ENCODE measurements at places on chromosomes 5 and 9.

DNA sequence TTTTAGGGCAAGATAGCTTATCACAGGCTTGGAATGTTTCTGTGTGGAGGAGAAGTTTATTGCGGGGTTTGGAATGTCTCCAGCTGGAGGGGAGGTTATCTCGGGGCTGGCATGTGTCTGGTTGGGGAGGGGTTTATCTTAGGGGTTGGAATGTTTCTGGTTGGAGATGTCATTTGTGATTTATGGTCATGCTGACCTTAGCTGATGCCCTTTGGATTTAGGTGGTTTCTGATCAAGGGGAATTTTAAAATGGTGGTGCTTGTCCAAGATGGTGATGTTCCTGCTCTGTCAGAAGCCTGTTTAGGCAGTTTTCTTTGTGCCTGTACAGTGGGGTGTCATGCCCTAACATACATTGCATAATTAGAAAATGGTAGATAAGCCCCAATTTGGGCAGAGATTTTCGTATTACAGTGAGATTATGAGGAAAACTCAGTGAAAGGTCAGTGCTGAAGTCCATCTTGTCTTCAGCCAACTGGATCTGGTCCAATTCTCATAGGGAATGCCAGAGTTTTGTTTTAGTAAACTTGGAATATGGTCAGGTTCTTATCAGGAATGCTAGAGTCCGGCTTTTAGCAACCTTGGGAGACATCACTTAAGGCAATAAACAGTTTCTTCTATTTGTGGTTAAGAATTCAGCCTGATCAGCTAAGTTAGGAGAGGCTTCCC, 14.3 kb downstream of the CDK20 start:
- DNase-seq: no peak

DNA sequence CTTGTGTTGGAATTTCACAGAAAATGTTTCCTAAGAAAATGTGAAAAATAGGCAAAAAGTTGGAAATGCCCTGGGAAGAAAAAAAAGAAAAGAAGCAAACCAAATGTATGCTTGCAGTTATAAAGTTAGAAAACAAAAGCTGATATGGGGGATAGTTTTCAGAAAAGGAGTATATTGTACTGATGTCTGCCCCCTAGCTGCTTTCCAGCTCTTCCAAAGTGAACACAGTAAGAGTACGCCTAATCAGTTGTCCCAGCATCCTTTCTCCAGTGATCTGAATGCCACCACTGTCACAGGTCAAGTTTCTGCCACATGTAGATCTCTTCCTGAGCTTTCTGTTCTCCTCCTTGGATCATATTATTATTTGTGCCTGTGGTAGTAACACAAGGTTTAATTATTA, 5.8 kb downstream of the TYRP1 start:
- DNase-seq: no peak

- DNase-seq: no peak
These were observed 70.8 kb downstream of the PRELID2 start for GRCh38 chr5:145764325-145764724.

DNA sequence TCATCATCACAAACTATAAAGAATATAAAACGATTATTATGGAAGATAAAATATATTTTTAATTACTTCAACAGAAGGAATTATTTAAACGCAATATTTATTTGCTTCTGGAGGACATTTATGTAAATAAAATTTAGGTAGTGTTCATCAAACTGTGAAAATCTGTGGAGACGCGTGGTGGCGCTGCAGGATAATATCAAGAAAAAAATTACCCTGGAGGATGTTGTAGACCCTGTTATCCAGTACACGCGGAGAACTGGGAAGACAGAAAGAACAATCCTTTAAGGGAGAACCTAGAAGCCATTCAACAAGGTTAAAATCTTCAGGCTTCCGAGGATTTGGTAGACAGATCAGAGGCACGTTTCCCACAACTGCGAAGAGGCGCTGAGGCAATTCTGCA, at the start of gene PCDHB12:
TSS of gene PCDHB12 (plus strand) at position 242 of the 400 bp plus-strand sequence. CDS start 189 bp downstream, outside the sequence.
- DNase-seq: no peak

DNA sequence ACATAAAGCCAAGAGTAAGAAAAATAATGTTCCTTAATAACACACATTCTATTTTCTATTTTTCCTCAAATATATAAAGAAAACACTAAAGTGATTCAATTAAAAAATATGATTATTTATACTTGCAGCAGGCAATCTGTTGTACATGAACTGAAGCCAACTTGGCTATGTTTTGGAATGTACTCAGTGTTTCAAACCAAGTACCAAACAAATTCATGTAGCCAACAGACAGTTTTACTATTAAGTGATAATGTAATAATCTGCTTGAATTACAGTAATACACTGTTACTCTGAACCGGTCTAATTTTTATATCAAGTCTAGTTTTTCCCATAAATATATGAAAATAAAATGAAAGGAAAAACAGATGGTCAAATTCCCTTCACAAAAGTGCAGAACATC, 58.0 kb downstream of the CEP120 start:
- no peak for DNase-seq

- no peak for DNase-seq
These were observed 18.4 kb upstream of the CNTLN start for GRCh38 chr9:17116400-17116837.

DNA sequence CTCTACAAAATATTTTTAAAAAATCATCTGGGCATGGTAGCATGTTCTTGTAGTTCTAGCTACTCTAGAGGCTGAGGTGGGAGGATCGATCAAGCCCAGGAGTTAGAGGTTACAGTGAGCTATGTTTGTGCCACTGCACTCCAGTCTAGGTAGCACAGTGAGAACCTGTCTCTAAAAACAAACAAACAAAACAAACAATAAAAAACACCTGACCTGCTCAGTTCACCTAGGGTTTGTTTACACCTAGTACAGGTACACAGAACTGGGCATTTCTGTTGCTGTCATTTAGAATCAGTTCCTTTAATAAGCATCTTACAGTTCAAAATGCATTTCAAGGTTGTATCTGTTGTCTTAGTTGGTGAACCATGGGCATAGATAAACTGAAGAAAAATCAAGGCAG, 95.3 kb downstream of the MEGF10 start:
- no peak for DNase-seq

DNA sequence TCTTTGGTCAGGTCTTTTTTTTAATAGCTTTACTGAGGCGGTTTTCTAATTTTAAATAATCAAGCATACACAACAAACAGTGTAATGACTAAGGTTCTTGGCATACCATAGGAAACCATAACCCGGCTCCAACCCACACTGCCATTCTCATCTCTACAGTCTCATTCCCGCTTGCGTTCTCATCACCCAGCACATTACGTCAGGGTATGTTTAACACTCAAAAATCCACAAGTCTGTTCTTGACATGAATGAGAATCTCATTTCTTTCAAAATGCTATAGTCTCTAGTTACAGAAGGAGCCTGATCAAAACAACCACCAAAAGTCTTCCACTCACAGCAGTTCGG, 505 bp downstream of the C5orf34 start:
- no peak for DNase-seq

DNA sequence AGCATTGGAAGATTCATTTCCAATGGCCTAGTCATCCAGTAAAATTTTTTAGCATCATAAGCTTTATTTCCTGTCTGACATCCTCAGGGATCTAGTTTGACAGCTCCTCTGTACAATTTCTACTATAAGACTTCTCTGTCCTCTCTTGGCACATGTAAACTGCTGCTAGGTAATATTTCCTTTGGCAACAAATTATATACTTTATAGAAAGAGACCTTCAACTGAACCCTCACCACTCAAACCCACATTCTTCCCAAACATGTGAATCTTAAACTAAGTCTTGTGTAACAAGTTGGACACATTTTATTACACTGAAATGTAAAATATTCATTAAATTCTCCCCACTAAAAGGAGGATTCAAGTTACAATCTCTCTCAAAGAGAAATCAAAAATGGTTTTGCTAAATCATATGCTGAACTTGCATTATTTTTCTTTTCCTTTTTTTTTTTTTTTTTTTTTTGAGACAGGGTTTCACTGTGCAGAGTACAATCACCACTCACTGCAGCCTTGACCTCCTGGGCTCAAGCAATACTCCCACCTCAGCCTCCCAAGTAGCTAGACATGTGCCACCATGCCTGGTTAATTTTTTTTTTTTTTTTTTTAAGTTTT, 36.9 kb downstream of the SCAI start:
- no peak for DNase-seq

GRCh38 chr5:134649163-134649835, 714 bp downstream of the SEC24A start:
- DNase-seq: no peak

All from activated naive CD8-positive, alpha-beta T cell treated with anti-CD3 and anti-CD28 coated beads, Interleukin-2, amount 10 ng/mL, durations not matched to agents 7 days and 5 days (primary cell).